ENCODE measurements at places on chromosomes 11 and 22.
A peak's percentile ranks its signal among the peaks of the same experiment; 100 is the strongest.

DNA sequence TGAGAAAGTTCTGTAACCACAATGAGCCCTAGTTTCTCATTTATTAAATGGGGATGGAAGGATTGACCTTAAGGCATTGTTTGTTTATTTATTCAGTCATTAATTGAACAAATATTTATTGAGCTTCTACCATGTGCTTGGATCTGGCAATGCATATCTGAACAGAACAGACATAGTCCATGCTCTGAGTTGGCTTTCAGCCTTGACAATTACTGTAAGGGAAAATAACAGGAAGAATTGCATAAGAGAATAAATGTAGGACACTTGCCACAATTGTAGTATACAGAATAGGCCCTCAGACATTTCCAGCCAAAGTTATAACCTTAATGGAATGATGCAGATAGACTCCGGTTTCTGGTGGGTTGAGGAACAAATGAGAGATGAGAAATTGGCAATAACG lies 160.5 kb upstream of the TTC12 start:
- no peak for DNase-seq

DNA sequence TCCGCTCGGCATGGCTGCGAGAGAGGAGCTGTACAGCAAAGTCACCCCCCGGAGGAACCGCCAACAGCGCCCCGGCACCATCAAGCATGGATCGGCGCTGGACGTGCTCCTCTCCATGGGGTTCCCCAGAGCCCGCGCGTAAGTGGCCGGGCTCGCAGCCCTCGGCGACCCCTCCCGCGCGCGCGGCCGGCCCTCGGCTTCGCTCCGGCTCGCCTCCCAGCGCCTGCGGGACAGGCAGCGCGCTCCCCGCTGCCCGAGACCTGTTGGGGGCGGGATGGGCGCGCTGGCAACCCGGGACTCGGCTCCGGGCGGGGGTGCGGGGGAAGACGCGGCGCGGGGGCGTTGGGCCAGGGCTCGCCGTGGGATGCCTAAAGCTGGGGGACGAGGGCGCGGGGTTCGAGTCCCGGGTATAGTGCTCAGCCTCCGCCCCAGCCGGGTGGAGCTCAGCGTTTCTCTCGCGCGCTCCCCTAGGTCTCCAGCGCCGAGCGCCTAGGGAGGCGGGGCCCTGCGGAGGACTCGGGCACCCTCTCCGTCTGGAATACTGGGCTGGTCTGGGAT lies 630 bp downstream of the UBASH3B start:
- peak; percentile 57 for DNase-seq

DNA sequence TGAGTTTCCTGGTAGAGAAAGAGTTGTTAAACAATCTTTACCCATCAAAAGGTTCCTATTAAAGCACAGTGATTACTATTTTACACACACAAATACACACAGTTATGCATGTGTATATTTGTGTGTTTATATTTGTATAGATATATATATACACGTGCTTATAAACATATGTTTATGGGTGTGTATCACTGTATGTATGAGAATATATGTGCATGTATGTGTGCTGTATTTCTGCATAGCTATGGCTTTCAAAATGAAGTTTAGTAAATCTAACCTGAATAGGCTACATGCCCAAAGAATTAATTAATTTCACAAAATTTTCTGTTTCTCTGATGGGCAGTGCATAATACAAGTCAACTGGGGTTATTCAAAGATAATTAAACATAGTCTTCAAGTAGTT lies 723.1 kb upstream of the KIRREL3 start:
- DNase-seq, result no peak

- DNase-seq, result no peak
Measured at GRCh38 chr11:112627588-112628045, 333.6 kb upstream of the NCAM1 start.

GRCh38 chr11:126925321-126926093 lies 75.1 kb downstream of the KIRREL3 start:
- no peak for DNase-seq

DNA sequence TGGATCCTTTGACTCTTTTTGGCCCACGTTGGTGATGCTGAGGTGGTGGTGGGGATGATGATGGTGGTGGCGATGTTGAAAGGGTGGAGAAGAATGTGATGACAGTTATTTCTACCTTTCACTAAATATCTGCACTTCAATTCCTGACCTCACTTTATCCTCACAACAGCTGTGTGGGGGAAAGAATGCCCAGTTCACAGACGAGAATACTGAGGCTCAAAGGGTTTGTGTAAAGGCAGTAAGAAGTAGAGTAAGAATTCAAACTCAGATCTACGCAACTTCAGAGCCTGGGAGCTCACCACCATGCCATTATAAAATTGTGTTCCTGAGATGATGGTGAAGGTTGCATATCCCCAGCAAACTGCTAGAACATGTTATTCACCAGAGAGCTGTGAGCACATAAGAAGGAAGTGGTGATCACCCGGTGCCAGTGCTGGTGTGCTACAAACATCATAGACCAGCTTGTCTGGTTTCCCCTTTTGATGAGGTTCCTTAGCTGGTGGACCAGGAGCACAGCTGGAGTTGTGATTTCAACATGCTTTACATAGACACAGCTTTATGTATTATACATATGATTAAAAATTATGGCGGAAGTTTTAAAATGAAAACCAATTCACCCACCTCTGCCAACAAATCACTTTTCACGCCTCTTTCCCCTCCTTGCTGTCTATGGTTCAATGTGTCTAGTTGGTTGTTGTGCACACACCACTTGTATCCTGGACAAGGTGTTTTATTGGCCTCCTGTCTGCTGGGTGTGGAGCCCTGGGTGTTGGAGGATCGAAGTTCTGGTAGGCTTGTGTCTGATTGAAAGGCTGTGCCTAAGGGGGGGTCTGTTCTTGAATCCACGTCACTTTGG lies 6.2 kb downstream of the ST14 start:
- DNase-seq, result no peak

DNA sequence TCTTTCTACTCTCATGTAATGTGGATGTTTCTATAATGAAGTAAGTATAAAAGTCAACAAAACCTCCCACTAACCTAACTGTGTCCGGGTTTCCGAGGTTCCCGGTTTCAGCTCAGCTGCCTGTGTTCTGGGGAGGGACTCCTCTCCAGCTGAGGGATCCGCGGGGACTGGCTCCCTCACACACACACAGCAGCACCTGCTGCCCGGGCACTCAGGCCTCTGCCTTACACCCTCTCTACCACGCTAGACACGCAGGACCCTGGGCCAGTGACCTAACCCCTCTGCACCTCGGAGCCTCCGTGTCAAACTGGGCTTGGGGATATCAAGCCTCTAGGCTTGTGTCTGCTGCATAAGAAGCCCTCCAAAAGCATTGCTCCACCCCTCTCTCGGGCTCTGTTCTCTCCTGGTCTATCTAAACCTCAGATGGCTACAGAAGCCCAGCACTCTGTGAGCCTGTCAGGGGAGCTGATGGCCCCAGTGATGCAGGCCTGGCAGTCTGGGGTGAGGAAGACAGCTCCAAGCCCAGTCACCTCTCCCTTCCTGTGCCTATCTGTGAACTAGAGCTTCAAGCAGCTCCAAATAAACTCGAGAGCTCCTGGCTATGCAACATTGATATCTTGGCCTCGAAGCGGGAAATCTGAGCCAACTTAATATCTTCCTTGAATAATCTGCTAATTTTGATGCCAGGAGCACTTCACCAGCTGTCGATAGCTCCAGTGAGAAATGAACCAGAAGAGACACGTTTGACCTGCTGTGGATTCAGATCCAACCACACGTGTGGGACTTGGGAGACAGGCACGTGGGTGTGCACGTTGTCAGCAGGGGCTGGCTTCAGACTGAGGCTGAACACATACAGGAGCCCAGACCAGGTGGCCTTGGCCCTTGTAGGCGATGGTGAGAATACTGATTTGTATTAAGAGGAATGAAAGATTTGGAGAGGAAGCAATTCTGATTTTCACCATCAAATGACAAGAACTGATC lies 232.7 kb upstream of the B3GAT1 start:
- no peak for DNase-seq

- DNase-seq, result no peak
Measured at GRCh38 chr11:81634483-81634882, 1099.2 kb downstream of the FAM181B start.

DNA sequence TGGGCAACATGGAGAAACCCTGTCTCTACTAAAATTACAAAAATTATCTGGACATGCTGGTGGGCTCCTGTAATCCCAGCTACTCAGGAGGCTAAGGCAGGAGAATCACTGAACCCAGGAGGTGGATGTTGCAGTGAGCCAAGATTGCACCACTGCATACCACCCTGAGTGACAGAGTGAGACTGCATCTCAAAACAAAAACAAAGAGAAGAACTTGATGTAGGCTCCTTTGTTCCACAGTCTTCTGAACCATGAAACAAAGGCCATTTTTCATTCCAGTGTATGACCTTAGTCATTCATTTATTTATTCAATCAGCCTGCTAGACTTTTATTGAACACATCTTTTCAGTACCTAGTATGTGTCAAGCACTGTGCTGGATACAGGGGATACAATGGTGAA lies 369.6 kb downstream of the FAT3 start:
- no peak for DNase-seq

DNA sequence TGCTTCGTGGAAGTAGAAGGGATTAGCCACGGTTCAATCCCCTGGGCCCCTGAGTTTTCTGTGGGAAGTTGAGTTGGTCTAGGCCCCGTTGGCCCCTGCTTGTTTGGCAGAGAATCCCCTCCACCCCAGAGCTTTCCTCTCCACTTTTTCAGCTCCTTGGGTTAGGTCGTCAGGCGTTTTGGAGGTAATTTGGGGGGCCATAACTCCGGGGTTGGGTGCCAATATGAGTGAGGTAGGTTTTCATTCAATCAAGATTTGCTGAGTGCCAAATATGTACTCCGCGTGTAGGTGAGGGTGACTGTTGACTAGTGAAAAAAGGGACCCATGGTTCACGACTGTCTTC lies 590 bp downstream of the ATG13 start:
- no peak for DNase-seq

- DNase-seq, result no peak
Measured at GRCh38 chr11:110200241-110200640, 96.2 kb downstream of the RDX start.

DNA sequence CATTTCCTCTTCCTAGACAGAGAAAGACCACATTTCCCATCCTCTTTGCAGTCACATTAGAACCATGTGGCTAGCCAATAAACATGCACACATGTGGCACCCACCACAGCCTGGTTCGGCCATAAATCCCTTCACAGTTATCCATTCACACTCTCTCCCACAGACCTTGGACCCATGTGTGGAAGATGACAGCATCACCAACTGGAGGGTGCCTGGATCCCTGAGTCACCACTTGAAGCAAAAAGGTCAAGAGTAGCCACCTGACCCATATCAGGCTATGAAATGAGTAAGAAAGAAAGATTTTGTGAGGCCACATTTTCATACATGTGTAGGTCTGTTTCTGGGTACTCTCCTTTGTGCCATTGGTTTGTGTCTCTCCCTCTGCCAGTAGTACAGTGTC lies 9.0 kb upstream of the TMEM121B start:
- DNase-seq, result no peak

DNA sequence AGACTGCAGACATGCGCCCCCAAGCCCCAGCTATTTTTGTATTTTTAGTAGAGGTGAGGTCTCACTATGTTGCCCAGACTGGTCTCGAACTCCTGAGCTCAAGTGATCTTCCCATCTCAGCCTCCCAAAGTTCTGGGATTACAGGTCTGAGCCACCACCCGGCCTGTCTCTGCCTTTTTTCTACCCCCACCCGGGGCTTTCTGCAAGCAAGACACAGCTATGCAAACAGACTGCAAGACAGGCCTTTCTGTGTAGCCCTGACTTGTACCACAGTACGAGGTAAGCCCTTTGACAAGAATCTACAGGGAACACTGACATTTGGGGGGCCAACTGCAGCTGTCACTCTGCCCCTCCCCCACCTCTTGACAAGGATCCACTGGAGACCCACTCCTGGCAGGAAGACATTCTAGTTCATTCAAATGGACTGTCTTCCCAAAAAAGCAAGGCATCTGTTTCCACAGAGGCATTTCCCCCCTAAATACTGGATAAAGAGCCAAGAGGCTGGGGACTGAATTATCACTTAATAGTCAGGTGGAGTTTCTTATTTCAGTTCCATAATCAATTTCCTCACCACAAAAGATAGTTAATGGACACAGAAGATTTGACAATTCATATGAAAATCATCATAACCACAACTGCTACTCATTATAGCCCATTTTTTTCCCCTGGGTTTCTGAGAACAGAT lies 118.2 kb downstream of the ABTB2 start:
- no peak for DNase-seq

- DNase-seq, result no peak
Measured at GRCh38 chr11:86509588-86509974, 134.9 kb downstream of the CCDC81 start.

- DNase-seq, result peak; percentile 71
Measured at GRCh38 chr11:118929501-118930093, 3.9 kb upstream of the BCL9L start.

GRCh38 chr11:74203966-74204365 lies 32.9 kb downstream of the PPME1 start:
- DNase-seq, result no peak

- DNase-seq, result no peak
Measured at GRCh38 chr11:3674189-3674588, 3.0 kb upstream of the CHRNA10 start.

- no peak for DNase-seq
Measured at GRCh38 chr11:110112457-110112856, 19.3 kb downstream of the ZC3H12C start.

DNA sequence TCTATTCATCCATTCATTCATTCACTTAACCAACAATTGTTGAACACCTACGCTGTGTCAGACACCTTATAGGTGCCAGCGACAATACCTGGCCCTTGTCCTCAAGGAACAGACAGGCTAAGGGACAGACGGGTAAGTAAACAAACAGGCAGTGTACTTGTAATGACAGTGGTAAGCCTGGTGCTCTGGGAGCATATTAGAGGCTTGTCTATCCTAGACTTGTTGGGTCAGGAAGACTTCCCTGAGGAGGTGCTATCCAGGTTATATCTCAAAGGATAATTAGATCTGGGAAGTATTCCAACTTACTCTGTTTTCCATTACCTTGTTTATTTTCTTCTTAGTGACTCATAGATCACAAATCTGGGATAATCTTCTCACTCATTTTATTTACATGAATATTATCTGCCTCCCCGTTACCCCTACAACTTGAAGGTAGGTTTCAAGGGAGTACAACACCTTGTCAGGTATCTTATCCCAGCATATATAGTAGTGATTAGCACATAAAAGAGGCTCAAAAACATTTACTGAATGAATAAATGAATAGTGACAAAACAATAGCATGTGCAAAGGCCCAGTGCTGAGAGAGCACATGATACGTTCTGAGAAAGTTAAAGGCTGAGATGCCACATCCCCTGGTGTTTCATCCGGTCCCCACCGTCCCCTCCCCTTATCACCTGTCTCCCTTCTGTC lies 75.3 kb upstream of the NCAM1 start:
- DNase-seq, result no peak

- no peak for DNase-seq
Measured at GRCh38 chr11:86374586-86374985, at the start of gene CCDC81. TSS of gene CCDC81 (plus strand) at chr11:86374887. CDS start at chr11:86375164, 277 bp downstream.

GRCh38 chr11:73235236-73235786 lies 17.2 kb downstream of the P2RY2 start:
- no peak for DNase-seq

DNA sequence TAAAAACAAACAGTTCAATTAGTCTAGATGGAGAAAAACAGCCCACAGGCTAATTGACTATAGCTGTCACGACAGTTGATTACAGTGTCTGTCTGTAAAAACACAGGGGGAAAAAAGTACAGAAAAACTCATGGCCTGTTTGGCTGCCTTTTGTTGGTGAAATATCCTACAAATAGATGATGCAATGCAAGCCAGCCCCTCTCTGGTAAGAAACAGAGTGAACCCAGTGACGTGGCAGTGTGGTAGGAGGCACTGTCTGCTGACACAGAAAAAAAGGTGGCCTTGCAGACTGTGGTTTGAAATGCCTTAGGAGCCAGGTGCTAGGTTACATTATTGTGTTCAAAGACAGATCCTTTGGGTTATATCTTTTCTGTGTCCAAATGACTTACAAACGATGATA lies 431.4 kb upstream of the CCDC90B start:
- DNase-seq, result no peak

Measured in stimulated activated CD4-positive, alpha-beta T cell treated with anti-CD3 and anti-CD28 coated beads, Interleukin-4, amount 100 ng/mL, for 1 hour (primary cell).